ENCODE measurements at places on chromosomes 7 and 10.

- DNase-seq = no peak
Measured at GRCh38 chr10:59879363-59879913, 26.9 kb downstream of the CCDC6 start.

DNA sequence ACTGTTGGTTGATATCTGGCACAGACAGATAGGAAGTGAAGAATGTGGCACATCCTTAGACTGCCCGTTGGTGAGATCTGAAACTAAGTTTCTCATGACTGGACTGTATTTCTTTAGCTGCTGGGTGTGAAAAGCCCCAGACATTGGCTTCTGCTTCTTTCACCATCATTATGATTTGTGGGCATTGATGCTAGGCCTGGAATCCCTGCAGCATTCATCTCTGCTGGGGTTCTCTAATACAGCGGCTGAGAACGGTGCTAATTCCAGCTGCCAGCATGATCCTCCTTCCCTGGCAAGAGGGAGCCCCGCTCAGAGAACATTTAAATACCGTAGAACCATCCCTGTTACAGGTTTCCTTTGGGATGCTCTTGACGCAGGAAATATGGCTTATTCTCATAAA lies 26.2 kb downstream of the RBM20 start:
- DNase-seq = no peak

GRCh38 chr7:37142958-37143357 lies 305.7 kb downstream of the ELMO1 start:
- DNase-seq = no peak

- no peak for DNase-seq
Measured at GRCh38 chr10:6674291-6674690, 94.2 kb upstream of the PRKCQ start.

DNA sequence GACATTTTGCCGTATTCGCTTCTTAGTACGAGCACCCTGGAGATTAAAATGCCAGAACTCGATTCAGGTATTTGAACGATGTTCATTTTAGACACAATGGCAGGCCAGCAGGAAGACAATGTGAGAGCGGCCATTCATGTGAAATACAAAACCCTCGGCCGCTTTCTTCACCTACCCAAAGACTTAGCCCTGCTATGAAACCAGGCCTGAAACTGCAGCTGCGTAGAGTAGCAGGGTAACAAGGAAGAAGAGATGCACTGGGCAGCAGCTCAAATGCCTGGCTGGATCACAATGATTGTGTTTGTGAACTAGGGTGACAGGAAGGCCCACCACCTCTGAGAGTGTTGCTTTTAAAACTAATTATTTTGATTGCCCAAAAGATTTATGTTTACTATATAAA lies 234.8 kb downstream of the TRIL start:
- DNase-seq = no peak

DNA sequence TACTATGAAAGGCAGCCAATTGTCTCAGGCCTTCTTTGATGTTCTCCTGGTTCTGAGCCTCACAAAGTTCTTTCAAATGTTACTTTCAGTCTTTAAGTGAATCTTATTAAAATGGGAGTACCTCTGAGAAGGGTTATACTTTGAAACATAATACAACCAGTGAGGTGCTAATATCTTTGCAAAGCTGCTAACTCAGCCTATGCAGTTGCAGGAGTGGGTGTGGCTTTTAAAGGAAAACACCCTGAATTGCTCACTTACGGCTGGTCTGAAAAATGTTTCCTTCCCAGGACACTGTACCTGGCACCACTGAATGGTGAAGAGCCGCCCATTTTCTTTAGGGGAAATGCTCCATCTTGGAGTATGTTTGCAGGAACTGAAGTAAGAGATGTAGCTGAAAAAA lies 130.9 kb downstream of the CHN2 start:
- DNase-seq = no peak

- DNase-seq = no peak
Measured at GRCh38 chr10:17785276-17785930, 23.7 kb upstream of the MRC1 start.

DNA sequence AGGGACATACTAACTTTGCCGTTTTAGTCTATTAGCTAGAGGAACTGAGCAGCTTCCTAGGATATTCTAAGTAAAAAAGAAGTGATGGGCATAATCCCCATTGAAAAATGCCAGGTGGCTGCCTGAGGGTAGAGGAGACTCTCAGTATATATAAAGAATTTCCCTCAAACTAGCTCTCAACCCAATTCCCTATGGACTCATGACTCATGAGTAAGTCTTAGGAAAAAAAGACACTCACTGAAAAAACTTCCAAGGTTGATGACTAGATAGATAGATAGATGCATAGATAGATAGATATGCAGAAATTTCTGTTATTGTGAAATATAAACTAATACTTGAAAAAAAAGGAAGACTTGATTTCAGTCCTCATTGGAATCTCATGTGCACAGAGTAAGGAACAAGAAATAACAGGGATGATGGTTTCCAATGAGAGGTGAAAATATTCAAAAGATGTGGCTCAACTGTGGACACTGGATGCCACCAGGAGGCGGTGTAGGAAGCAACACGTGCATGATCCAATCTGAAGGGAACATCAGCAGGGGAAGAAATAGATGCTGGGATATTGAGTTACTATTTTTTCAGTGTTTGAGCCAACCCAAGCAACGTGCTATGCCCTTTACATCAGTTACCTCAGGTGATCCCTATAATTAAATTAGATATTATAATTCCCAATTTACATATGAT lies 711.0 kb upstream of the LRRTM3 start:
- DNase-seq = peak; percentile 4

DNA sequence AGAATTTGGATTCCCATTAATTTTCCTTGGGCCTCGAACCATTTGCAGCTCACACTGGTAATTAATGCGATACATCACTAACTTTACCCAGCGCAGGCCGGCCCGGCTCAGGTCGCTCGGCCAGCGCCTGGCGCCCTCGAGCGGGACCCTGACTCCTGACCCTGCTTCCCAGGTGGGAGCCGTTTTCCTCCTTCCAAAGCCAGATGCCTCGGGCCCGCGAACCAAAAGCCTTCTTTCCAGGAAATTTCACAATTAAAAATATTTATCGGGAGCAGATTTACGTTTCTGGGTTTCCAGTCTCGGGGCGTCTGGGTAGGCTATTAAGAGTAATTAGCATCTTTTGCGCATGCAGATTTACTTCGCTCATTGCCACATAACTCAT lies 12.2 kb downstream of the LBX1 start:
- no peak for DNase-seq

GRCh38 chr7:44534501-44534900 lies 6.6 kb downstream of the NPC1L1 start:
- DNase-seq = peak; percentile 70

DNA sequence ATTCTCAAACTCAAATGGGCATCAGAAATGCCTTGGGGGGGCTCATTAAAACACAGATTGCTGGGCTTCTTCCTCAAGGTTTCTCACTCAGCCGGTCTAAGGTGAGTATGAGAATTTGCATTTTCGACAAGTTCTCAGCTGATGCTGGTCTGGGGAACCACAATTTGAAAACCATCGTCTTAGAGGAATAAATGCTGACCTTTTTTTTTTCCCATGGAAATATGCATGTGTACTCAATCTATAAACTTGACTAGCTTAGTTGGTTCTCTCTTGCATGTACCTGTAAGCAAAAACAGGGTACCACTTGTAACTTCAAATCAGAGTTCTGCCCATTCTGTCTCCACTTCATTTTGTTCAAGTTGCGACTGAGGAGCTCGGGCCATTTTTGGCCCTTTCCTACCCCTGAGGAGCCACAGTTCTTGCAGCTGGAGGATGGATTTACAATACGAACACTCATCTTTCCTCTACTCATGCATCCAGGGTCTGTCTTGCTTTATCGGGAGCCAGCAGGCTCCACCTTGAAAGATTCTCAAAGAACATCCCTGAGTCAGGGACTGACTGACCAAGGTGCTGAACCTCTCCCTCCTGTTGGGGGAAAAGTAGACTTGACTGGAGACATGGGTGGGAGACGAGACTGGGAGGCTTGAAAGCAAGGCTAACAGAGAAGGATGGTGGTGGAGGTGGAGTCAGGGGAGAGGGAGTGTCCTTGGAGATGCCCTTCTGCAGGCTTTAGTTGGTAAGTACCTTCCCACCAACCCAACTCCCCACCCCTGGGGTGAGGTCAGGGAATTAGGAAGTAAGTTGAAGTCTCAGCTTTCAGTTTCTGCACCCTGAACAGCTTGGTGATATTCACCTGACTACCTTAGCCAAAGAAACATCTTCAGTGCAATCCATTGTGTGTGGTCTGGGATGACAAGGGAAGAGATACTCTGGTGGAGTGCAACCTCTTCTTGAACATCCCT lies 3.7 kb upstream of the MAPK8 start:
- no peak for DNase-seq

- DNase-seq = no peak
Measured at GRCh38 chr10:107144490-107144889, 20.0 kb downstream of the SORCS1 start.

GRCh38 chr10:71835671-71836595 lies 15.1 kb downstream of the PSAP start:
- peak; percentile 39 for DNase-seq

Measured in activated CD8-positive, alpha-beta T cell treated with anti-CD3 and anti-CD28 coated beads for 36 hours (primary cell).